WTC11 (cell line): ENCODE measurements at places on chromosomes 7 and 10. TPM values are rescaled to one million over a fixed set of nuclear protein-coding genes. Genes with fewer than 3 reads are reported as not detected.

GRCh38 chr7:41874201-41874785 lies 171.4 kb upstream of the INHBA start:
- no peak for DNase-seq

DNA sequence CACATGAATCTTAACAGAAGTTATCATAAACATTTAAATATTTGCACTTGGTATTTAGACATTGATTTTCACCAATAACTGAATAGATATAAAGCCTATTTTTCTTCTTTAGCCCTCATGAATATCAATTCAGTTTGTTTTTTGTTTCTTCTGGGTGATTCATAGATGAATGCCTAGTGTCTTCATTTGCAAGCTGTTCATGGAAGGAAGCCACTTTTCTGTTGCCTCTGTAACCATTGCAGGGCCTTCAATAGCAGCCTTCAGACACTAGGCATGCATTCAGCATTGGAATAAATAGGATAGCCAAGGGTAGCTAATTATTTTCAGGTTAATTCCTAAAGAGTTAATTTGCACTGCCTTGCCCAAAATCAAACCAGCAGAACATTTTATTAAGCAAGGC lies 375.3 kb downstream of the DPP6 start:
- no peak for DNase-seq

DNA sequence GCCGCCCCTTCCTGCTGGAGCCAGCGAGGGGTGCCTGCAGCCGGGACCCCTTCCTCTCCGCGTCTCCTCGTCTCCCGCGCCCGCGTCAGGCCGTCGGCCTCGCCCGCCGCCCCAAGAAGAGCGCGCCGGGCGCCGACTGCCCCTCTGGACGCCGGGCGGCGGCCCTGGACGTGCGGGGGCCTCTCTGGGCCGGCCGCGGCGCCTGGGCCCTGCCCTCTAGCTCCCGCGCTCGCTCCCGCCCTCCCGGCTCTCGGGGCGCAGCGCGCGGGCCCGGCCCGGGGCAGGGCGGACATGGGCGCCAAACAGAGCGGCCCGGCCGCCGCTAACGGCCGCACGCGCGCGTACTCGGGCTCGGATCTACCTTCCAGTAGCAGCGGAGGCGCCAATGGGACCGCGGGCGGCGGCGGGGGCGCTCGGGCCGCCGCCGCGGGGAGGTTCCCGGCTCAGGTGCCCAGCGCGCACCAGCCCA lies 704 bp downstream of the ZNRF2 start:
- DNase-seq: peak; percentile 56

DNA sequence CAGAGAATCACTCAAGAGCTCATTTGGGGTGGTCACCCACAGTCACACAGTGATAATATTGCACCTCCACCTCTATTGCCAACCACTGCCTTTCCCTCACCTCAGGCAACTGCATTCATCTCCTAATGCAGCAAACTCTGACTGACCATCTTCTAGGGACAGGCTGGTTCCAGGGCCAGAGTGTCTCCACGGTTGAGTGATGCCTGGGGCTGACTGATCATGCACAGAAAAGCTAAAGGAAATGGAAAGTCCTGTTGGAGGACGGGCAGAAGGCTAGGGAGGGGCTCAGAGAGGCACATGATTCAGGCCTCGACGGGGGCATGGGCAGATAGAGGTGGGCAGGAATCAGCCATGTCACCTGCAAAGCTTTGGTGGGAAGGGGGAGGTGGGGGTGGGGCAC lies 127.1 kb upstream of the TNS3 start:
- DNase-seq: no peak

- no peak for DNase-seq
Measured at GRCh38 chr7:24108906-24109376, 175.0 kb upstream of the NPY start.

DNA sequence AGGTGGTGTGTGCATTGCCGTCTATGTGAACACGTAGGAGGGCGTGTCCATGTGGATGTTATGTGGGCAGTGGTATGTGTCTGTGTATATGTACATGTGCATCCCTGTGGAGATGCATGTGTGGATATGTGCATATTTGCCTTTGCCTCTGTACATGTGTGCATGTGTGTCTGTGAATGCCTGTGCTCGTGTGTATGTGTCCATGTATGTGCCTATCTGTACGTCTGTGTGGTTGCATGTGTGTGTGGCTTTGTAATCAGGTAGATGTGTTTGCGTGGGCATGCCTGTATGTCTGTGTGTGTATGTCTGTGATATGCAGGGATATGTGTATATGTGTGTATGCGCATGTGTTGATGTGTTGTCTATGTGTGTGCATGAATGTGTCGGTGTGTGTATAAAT lies 19.7 kb downstream of the ADCY1 start:
- DNase-seq: no peak

DNA sequence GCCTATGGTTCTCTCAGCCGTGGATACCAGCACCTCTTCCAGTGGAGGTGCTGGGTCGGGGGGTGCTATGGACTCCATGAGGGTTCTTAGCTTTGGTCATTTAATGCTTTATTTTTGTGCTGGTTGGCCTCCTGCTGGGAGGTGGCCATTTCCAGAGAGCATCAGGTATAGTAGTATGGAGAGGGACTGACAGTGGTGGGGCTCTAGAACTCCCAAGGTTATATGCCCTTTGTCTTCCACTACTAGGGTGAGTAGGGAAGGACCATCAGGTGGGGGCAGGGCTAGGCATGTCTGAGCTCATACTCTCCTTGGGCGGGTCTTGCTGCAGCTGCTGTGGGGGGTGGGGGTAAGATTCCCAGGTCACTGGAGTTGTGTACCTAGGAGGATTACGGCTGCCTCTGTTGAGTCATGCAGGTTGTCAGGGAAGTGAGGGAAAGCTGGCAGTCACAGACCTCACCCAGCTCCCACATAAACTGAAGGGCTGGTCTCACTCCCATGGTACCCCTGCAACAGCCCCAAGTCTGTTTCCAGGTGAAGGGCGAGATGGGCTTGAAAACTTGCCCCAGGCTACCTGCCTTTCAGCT lies 763.2 kb upstream of the LRRTM3 start:
- no peak for DNase-seq

DNA sequence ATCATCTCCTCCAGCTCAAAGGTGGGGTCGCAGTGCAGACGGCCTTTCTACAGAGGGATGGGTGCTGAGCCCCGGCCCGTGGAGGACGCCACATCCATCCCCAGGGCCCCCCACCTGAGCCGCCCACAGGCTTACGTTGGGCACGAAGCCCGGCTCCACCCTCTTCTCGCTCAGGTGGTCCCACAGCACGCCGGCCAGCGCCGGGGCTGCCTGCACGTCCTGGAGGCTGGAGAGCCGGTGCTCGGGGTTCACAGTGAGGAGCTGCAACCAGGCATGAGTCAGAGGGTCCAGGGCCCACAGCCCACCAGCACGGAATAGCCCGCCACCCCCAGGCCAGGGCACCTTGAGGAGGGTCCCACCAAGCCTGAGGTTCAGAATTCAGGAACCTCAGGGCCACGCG lies 36.0 kb downstream of the DPYSL4 start:
- no peak for DNase-seq

DNA sequence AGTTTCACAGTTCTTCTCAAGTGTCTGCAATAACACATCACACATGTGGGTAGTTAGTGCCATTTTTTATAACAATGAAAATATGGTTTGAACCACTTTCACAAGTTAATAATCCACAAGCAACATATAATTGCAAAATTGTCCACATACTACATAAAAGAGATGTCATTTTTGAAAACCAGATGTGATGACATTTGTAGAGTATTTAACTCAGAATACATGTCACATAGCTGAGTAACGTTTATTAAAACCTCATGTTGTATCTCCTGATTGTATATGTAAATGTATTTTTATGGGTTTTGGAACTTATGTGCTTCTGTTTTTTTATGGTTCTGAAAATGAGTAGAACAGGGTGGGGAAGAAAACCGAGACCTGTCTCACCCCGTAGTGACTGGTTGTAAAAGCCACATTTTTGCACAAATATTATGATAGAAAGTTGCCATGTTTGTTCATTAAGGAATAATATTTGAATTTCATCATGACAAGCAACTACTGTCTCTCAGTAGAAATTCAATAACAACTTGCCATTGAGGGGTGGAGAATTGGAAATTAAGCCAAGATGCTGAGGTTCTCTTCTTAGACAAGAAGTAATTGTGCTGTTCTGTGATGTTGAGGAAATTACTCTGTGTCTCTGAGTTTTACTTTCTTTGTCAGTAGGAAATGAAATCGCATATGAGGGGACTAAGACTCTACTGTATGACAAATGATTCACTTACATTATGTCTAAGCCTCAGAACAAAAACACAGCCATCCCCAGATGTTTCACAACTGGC lies 29.2 kb upstream of the EGFR start:
- DNase-seq: no peak

DNA sequence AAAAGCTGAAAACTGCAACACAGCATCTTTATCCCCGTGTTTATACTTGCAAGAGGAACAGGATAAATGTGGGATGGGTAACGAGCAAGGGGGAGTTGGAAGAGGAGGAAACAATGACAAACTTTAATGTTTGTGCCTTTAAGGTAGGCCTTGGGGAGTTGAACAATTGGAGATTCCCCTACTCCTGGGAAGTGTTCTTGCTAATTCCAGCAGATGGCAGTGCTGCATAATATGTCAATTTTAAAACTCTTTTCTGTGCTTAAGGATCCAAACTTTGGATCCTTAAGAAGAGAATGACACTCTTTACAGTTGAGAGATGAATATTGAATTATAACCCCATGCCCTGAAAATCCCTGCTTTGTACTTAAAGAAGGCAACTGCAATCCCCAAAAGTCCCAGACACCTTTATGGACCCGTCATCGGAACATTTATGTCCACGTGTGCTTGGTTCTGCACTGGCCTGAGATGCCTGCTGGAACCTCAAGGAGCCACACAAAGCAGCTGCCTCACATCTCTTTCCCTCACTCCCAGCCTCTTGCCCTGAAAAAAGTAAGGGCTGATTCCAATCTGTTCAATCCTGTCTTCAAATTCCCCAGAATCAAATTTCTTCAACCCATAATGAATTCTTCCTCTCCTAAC lies 12.0 kb downstream of the IFIT5 start:
- no peak for DNase-seq

DNA sequence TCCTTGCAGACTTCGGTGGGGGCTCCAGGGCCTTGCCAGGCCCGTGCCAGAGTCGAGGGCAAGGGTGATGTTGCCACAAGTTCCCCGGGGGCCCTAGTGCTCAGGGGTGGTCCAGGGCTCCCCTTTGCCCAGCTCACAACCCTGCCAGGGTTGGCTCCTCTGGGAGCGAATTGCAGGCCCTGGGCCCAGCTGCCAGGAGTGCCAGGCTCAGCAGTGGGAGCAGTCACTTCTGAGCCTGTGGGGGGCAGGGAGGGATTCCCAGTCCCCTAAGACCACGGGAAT lies 43.8 kb downstream of the TCERG1L start:
- no peak for DNase-seq

GRCh38 chr7:102288285-102288930 lies 1.7 kb downstream of the SH2B2 start:
- DNase-seq: no peak

DNA sequence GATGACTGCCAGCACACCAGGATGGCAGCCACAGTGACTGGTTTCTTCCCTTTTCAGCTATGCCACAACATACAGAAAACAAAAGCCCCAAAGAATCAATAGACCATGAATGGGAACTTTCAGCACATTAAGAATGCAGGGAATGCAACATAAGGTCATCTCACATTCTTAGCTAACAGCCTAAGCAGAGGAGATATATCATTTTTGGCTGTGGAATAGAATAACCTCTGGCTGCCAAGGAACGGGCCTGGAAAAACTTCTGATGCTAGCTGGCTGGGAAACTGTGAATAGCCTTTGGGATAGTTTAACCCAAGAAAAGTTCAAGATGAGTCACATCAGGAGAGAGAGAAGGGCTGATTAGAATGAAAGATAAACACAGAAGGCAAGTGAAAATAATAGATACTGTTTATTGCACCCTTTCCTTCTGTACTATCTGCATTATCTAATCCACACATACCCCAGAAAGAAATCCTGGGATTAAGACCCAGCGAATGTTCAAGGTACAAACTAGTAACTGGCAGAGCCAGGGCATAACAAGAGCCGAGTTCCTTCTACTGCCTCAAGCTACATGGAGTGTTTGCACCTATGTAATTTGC lies 169.2 kb downstream of the SEMA3A start:
- DNase-seq: no peak

DNA sequence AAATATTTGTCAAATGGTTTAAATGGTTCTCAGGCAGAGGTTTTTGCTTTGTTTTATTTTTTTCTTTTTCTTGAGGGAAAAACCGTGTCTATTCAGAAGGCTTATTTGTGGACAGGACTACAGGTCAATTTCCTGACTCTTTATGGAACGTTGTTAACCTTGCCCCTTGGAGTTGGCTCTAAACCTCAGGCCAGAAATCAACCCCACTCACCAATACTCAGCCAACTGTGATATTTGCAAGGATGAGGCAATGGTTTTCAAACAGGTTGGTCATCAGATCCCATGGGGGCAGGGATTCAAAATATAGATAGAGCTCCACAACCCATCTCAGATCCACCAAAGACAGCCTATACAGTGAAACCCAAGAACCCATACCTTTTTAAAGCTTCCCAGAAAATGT lies 10.2 kb downstream of the PDLIM1 start:
- no peak for DNase-seq

DNA sequence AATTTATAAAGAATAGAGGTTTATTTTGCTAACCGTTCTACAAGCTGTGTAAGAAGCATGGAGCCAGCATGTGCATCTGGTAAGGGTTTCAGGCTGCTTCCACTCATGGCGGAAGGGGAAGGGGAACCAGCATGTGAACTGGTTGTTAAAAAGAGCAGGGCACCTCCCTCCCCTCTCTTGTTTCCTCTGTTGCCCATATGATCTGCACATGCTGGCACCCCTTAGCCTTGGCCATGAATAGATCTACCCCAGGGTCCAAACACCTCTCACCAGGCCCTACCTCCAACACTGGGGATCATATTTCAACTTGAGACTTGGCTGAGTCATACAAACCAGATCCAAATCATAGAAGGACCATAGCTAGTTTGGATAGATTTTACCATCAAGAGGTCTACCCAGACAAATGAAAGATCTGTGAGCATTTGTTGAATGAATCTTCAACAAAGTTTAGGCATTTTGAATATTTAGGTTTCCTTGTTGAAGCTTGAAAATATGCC lies 36.0 kb upstream of the NRP1 start:
- no peak for DNase-seq

- no peak for DNase-seq
Measured at GRCh38 chr10:132102071-132102716, 36.4 kb downstream of the JAKMIP3 start.

Gene DKK1
- total RNA-seq: 0.78 to 1.1 TPM (median 1.0 TPM) in 3 replicates

Gene CXCL12
- 52.4 to 64.3 TPM (median 59.6 TPM) in 3 replicates for total RNA-seq

Gene HMX3
- 0.23 TPM in 1 of 3 replicates, not detected in the others for total RNA-seq

Gene PRF1
- total RNA-seq: 0.11 to 0.18 TPM (median 0.16 TPM) in 3 replicates

Gene RBP4
- 1.8 to 2.7 TPM (median 2.2 TPM) in 3 replicates for total RNA-seq

Gene NME8
- total RNA-seq: 1.0 to 2.3 TPM (median 1.5 TPM) in 3 replicates

Gene UNC5B
- total RNA-seq: 31.2 to 49.6 TPM (median 31.6 TPM) in 3 replicates

Gene CACNA2D1
- total RNA-seq: 21.9 to 33.3 TPM (median 22.9 TPM) in 3 replicates

Gene ANKRD30A
- total RNA-seq: not detected in 3 replicates

Gene AS3MT
- total RNA-seq: 8.8 to 10.4 TPM (median 9.3 TPM) in 3 replicates

Gene MUC12
- 5.7 to 6.5 TPM (median 5.8 TPM) in 3 replicates for total RNA-seq

Gene CCDC172
- total RNA-seq: 1.8 to 3.0 TPM (median 2.0 TPM) in 3 replicates

Gene SFRP4
- 0.07 to 0.24 TPM (median 0.09 TPM) in 3 replicates for total RNA-seq

Gene CPXM2
- 3.4 to 4.8 TPM (median 4.7 TPM) in 3 replicates for total RNA-seq

Gene DPY19L1
- total RNA-seq: 14.9 to 17.7 TPM (median 15.5 TPM) in 3 replicates

Gene IRF5
- total RNA-seq: 0.66 to 0.71 TPM (median 0.69 TPM) in 3 replicates

Gene AKR1D1
- total RNA-seq: 0.14 to 0.24 TPM (median 0.18 TPM) in 3 replicates

Gene FAM13C
- 0.82 to 1.5 TPM (median 0.89 TPM) in 3 replicates for total RNA-seq
